ENCODE measurements at places on chromosomes 2 and 18.

- no peak for DNase-seq
These were observed 48.8 kb downstream of the SLC4A1AP start for GRCh38 chr2:27712522-27712921.

GRCh38 chr2:58186501-58186900 is 54.6 kb downstream of the FANCL start:
- DNase-seq = no peak

DNA sequence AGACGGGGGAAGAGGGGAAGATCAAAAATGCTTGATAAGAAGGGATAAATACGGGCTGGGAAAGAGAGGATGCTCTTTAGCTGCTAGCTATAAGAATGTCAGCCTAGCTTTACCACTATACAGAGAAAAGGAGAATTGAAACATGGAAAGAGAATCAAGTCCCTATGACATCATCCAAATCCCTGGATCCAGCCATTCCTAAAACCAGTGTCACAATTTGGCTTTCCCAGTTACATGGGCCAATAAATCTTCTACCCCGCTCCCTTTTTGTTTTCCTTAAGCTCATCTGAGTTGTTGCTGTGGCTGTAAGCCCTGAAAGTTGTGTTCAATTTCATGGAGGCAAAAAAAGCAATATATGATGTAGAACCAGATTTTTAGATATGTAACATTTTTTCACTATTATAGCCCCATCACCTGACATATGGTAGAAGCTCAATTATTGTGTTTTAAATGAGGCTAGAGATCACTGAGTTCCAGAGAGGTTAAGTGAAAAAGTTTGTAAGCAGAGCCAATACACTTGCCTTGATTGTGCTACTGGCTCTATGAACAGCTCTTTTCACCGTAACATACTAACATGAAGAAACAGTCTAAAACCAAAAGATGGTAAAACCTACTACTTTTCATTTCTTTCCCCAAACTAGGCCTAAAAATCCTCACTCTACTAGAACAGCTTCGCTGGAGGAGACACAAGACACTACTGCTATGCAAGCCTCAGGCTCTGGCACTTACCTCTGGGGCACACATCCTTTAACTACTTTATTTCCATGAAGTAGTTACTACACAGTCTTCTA is 4.3 kb downstream of the HNRNPLL start:
- no peak for DNase-seq

DNA sequence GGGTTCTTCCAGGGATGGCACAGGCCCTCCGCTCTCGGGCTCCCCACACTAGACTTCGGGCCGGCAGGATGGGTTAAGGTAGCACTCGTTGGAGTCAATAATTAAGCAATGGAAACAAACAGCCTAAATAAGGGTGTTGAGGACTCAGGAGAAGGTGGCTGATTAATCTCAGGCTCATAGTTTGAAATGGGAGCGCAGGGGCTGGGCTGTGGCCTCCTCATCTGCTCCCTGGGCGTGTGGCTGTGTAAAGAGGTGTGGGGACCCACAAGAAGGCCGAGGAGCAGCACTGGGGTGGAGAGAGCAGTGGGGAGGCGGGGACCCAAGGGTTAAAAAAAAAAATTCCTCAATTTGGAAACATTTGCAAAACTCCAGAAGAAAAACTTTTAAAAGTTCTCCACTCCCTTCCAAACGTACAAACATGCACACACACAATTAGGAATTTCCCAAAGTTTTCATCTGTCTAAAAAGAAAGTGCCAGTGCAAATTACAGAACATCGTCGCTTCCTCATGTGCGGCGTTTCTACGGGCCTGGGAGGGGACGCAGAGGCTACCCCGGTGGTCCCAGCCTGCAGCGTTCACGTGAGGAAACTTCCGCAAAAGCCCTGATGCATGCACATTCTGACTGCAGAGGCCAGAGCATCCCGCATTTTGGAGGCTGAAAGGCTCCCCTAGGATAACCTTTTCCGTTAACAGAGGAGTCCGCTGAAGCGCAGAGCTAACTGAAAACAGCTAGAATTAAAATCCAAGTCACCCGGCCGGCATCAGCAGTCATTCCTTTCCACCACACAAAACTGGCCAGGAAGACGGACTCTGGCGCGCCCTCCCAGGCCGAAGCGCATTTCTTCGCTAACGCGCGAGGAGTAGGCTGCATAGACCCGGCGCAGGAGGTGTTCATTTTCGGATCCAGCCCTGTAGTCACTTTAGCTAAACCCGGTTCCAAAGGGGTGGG is 1.0 kb upstream of the TUBB6 start:
- DNase-seq = no peak

- no peak for DNase-seq
These were observed 256.5 kb downstream of the CD226 start for GRCh38 chr18:69691008-69691760.

- no peak for DNase-seq
These were observed 71.5 kb upstream of the LHCGR start for GRCh38 chr2:48826986-48827385.

- no peak for DNase-seq
These were observed 158.9 kb downstream of the DOK6 start for GRCh38 chr18:69559604-69560003.

GRCh38 chr2:158456309-158457066 is at the start of the genes CCDC148 and PKP4:
Gene CCDC148, minus strand, starts transcription at chr2:158456753. Its CDS starts 314 bp downstream, at chr2:158456439.
Gene PKP4, plus strand, starts transcription at chr2:158456952. Its CDS starts 76,233 bp downstream, at chr2:158533185.
- DNase-seq = peak; percentile 93

- DNase-seq = no peak
These were observed 57.0 kb downstream of the CCDC102B start for GRCh38 chr18:68854786-68855391.

- DNase-seq = peak; percentile 61
These were observed 2.3 kb upstream of the ALKAL2 start for GRCh38 chr2:290090-290722.

GRCh38 chr2:138922973-138923563 is 142.9 kb upstream of the NXPH2 start:
- DNase-seq = no peak

DNA sequence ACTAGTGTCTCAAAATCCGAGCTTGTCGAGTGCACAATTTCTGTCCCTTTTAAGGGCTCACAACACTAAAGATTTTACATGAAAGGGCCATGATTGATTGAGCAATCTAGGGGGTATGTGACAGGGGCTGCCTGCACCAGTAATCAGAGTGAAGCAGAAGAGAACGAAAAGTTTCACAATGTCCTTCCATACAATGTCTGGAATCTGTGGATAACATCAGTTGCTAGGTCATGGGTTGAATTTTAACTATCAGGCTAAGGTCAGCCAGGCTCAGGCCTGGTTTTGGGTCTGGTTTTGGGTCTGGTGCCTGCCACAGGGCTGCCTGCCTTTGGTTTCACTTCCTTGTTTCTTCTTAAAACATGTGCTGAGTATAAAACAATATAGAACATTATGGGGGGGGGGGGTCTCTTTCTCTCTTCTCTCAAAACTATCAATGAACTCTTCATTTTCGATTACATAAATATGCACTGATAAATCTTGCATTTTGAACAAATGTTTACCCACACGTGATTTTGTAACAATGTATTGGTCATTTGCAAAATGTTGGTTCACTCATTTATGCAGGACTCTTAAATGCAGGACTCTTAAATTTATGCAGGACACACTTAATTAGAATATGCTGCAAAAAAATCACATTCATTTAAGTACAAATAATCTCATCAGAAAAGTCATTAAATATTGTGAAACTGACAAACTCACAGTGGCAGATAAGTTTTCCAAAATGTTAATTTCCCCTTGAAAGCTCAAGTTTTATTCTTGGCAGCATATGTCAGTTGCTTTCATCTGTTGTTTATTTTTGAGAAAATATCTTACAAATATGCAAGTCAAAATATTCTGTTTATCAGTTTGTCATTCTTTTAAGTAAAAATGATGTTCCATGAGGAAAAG is 290.5 kb upstream of the KYNU start:
- DNase-seq = no peak

DNA sequence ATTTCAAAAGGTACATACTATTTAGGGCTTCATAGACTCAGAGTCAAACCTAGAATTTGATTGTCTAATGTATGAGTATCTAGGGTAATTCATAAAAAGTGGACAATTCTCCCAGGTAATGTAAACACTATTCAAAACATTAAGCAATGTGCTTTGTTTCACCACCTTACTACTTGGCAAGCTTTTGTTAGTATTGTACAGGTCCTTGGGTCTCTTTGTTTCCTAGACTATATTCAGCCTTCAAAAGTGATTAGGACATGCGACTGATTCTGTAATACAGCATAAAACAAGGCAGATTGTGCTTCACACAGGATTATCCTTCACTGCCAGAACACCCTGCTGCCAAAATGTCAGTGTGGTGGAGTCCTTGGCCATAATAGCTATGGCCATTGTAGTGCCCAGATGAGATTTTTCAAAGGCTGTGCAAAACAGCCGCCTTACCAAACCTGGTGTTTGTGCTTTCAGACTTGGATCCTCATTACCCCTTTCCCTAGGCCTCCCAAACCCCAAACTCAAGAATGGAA is 90.1 kb upstream of the CAVIN2 start:
- no peak for DNase-seq

- DNase-seq = no peak
These were observed 101.0 kb downstream of the PLA2R1 start for GRCh38 chr2:159961451-159961850.

DNA sequence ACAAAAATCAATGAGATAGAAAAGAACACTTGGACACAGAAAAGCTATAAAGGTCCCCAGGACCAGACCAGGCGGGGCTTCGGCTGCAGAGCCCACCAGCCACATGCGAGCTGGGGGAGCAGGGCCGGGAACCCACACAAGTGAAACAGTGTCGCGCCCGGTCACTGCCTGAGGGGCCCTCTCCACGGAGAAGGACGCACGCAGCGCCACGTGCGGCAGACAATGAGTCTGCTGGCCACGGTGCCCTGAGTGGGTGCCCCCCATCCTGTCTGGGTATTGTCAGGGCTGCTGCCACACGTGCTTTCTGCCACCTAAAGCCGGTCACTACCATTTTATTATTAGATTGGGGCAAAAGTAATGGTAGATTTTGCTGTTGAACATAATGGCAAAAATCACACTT is 207.9 kb upstream of the HDAC4 start:
- no peak for DNase-seq

GRCh38 chr2:215780907-215781685 is 232.3 kb downstream of the MREG start:
- DNase-seq = no peak

DNA sequence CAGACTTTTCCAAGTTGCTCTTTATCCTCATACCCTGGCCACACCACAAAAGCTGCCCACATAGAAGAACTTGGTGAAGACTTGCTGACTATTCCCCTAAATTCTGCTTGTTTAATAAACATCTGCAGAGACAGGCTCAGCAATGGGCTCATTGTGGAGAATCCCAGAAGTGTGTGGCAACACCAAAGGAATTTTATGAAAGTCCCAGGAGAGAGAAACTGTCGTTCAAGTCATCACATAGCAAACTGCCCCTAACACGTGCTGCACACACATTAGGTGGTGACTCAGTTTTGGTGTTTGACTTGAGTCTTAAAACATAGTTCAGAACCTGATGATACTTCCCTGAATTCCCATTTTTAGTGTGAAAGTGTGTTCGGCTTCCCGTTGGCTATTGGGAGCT is 38.6 kb downstream of the CYP1B1 start:
- DNase-seq = no peak

- DNase-seq = peak; percentile 89
These were observed 209.4 kb upstream of the SP5 start for GRCh38 chr2:170505631-170506275.

GRCh38 chr2:33426666-33427231 is 49.7 kb upstream of the RASGRP3 start:
- no peak for DNase-seq

GRCh38 chr2:189008555-189009262 is 34.5 kb downstream of the COL3A1 start:
- DNase-seq = no peak

- no peak for DNase-seq
These were observed 54.8 kb downstream of the CDC42EP3 start for GRCh38 chr2:37616677-37617005.

- no peak for DNase-seq
These were observed 8.8 kb upstream of the EXOC6B start for GRCh38 chr2:72834596-72834995.

GRCh38 chr2:150591496-150592285 is 104.2 kb upstream of the RND3 start:
- no peak for DNase-seq

- DNase-seq = no peak
These were observed 271.3 kb upstream of the PXDN start for GRCh38 chr2:2015646-2016045.

DNA sequence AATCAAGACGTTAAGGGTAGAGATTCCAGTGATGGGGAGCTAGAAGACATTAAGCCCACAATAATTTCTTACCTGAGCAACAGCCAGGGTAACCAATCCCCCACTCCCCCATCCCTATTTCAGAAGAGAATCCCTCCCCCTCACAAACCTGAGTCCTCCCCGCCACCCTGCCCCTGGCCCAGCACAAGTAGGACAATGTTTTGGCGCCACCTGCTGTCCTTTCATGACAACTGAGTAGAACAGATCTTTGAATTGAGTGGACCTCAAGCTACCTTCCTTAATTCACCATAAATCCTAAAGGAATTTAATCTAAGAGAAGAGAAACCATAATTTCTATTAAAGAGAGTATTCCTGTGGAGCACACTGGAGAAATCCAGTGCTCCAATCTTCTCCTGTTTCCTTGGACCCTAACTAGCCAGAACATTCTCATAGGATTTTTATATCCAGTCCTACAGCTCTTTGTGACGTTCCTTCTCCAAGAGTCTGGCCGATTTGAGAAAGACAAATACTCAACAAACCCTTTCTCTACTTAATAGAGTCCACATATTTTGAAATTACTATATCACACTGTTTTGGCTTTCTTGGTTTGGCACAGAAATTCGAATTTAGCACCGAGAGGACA is 41.1 kb downstream of the NHEJ1 start:
- no peak for DNase-seq

DNA sequence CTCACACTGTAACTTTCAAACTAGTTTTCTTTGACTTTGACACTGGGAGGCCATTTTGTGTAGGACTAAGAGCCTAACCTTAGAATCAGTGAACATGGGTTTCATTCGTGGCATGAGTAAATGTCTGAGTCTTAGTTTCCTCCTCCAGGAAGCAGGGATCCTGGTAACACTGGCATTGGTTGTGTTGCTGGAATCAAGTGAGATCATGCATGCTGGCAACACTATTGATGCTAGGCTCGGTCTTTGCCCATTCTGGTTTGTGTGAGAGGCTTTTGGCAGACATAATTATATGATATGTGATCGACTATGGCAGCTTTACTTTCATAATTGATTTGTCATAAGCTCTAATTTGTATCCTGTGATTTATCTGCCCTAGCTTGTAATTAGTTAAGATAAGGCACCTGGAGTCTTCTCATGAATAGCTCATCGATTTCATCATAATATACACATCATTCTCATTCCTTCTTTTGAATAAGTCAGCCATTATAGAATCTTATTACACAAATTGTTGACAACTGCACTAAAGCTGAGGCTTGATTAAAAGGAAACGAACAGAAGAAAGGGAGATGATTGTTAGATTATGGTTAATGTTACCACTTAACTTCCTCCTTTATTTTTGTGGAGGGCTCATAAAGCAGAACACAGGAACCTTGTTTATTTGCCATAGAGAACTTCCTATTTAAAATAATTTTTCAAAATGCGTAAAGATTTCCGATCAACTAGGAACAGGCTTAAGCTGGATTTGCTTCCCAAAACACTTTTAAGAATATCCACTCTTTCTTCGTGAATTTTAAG is 12.6 kb downstream of the PPP1R1C start:
- no peak for DNase-seq
